Fibroblast of skin of right biceps (primary cell): ENCODE measurements at places on chromosomes 7 and 10.

DNA sequence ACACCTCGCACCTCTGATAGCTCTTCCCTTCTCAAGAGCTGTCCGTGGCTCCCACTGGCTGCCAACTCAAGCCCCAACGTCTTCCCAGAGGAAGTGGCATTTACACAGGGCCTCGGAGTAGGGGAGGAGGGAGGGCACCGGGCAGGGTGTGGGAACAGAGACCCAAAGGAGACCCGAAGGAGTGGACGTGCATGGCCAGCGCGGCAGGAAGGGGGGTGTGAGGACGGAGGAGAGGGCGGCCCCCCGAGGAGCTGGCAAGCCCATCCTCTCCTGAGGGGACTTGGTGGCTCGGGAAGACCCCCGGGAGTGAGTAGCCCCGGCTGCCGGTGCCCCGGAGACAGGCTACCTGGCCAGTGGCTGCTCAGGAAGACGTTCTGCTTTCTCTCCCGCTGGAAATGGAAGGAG, 85.9 kb downstream of the FOXL3 start:
- DNase-seq = no peak

- no peak for DNase-seq
Measured at GRCh38 chr7:45188736-45189135, 31.1 kb downstream of the RAMP3 start.

- DNase-seq = peak; percentile 19
Measured at GRCh38 chr7:33421429-33421828, 292.1 kb downstream of the BBS9 start.

DNA sequence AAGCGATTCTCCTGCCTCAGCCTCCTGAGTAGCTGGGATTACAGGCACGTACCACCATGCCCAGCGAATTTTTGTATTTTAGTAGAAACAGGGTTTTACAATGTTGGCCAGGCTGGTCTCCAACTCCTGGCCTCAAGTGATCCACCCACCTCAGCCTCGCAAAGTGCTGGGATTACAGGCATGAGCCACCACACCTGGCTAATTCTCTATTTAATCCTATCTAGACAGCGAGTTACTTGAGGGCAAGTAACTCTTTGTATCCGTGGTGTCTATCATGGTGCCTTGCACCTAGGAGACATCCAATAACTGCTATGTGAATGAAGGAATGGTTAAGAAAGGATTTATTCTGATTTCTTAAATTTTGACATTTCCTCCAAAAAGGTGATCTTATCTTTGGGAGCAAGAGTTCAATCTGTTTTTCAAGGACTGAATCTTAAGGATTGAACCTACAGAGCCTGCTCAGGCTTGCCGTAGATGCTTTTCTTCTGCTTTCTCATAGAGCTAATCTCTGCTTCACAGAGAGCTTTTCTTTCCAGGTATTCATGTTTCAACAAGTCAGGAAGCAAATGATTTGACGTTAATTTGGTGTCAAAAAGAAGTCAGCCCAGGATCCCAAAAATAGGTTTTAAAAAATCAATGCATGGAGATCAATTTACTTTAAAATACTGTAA, 101.6 kb downstream of the CUL2 start:
- DNase-seq = no peak

- DNase-seq = no peak
Measured at GRCh38 chr10:92479547-92479946, 94.3 kb downstream of the IDE start.

DNA sequence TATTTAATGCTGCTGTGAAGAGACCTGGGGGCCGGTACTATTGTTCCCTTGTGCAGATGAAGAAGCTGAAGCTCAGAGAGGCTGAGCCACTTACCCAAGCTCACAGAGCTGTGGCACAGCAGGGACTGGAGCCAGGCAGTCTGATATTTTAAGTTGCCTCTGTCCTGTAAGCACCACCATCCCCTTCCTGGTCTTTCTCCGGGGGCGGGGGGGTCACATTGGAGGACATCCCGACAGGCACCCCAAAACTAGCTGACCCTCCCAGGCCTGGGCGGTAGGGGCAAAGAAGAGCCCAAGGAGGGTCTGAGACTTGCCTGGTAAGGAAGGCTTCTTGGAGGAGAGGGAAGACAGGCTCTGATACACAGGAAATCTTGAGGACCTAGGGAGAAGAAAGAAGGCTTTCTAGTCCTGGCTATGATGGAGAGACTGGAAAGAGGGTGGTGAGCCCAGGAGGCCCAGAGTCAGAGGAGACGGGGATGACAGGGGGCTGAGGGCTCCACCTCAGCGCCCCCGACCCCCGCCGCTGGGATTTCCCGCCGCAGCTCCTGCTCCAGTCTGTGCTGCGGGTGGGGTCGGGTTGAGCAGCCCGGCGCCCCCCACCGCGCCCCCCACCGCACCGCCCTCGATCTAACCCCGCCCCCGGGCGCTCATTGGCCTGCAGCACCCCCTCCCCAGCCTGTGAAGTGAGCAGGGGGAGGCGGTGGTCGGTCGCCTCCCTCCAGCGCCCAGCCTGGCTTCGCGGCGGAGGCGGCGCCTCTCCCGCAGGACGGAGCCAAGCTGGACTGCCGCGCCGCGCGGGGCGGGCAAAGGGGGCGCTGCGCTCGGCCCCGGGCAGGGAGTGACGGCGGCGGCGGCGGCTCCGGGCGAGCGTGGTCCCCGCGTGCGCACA, at the start of gene ADCYAP1R1:
ADCYAP1R1 (plus strand) TSS at position 711 of the 889 bp plus-strand sequence. CDS start 10,957 bp downstream, outside the sequence.
- DNase-seq = no peak

DNA sequence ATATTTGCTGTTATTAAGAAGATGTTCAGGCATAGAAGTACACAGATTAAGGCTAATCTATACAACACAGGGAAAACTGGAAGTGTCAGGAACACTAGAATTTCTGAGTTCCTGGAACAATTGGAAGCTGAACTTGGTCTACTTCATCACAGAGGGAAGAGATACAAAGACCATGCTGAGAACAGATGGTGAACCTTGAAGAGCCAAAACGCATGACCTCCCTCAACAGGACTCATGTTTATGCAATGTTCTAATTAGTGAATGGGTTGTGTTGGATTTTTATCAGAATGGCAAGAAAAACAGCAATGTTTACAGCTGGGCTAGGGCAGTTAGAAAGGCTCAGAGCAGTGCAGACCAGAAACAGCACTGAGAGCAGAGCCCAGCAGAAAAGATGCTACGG, 94.9 kb downstream of the SFMBT2 start:
- no peak for DNase-seq

DNA sequence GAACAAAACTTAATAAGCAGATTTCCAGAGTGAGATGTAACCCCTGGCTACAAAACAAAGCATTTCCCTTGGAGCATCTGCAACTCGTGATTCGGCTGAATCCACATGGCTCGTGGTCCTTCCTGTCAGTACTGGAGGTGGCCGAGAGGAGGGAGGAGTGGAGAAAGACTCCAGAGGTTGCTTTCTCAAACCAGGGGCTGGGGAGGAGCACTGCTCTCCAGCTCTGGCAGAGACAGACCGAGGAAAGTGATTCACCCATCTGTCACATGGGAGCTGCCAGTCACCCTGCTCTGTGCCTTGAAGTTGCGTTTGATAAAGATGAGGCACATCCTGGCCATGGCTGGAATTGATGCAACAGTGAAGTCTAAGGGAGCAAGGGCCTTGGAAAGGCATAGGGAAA, 72.7 kb downstream of the COL13A1 start:
- peak; percentile 81 for DNase-seq

DNA sequence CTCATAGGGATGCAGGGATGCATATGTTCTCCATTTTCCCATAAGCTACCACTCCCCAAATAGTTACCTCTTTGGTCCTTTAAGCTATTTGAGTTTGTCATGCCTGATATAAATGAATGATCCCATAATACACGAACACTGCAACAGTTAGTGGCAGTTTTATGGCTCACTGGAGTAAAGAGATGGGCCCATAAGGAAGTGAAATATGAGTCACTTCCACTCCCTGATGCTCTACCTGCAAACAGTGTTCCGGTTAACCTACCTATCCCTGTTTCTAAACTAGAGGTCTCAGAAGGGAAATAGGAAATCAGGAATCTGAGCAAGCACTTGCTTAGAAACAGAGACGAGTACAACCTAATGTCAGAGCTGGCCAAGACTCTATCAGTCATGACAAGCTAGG, 71.7 kb downstream of the CALD1 start:
- DNase-seq = no peak

- DNase-seq = peak; percentile 88
Measured at GRCh38 chr10:35379226-35380137, 43.2 kb downstream of the CCNY start.

DNA sequence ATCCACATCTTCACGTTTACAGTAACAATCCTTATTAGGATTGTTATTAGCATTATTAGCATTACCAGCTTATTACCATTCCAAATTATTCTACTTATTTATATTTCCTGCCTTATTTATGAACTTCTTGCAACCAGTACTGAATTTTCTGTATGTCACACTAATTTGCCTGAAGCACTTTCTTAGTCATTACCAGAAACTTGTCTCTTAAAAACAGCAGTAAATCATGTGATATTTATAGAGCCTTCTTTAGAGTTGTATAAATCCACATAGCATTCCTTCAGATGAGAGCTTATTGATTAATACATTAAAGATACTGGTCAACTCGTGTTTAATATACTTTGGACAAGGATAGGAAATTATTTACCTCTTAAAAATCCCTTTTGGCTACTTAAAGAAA, 618.6 kb downstream of the SUGCT start:
- no peak for DNase-seq

DNA sequence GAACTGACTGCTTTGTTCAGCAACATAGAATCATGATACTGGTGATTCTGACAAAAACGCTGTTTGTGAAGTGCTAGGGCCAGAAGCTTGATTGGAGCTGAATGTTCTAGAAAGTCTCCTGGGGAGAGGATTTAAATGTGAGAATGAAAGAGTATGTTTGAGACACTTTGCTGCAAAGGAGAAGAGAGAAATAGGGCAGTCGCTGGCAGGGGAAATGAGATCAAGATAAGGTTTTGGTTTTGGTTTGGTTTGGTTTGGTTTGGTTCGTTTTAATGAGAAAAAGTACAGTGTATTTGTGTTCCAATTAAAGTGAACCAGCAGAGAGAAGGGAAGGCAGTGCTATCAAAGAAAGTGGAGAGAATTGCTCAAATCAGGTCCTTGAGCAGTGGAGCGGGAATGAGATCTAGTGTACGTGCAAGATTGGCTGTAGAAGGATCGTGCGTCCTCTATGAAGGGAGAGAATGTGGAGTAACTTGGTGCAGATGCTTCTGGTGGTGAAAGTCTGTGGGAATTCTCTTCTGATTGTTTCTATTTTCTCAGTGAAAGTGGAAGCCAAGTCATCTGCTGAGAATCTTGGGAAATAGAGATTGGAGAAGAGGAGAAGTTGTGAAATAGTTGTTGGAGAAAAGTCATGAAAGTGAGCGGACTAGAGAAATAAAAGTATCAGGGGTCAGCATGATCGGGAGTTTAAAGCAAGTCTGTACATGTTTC, 270.5 kb downstream of the CCDC3 start:
- DNase-seq = no peak

- no peak for DNase-seq
Measured at GRCh38 chr7:46527360-46527759, 606.3 kb upstream of the IGFBP3 start.

- DNase-seq = no peak
Measured at GRCh38 chr10:61197057-61197456, 253.1 kb upstream of the RHOBTB1 start.

- DNase-seq = no peak
Measured at GRCh38 chr7:73980206-73980605, 47.8 kb upstream of the ELN start.

- no peak for DNase-seq
Measured at GRCh38 chr7:100493476-100494264, 9.9 kb downstream of the NYAP1 start.

- no peak for DNase-seq
Measured at GRCh38 chr10:86586516-86586915, 64.9 kb upstream of the WAPL start.

- no peak for DNase-seq
Measured at GRCh38 chr10:59904426-59905065, 1.8 kb downstream of the CCDC6 start.

DNA sequence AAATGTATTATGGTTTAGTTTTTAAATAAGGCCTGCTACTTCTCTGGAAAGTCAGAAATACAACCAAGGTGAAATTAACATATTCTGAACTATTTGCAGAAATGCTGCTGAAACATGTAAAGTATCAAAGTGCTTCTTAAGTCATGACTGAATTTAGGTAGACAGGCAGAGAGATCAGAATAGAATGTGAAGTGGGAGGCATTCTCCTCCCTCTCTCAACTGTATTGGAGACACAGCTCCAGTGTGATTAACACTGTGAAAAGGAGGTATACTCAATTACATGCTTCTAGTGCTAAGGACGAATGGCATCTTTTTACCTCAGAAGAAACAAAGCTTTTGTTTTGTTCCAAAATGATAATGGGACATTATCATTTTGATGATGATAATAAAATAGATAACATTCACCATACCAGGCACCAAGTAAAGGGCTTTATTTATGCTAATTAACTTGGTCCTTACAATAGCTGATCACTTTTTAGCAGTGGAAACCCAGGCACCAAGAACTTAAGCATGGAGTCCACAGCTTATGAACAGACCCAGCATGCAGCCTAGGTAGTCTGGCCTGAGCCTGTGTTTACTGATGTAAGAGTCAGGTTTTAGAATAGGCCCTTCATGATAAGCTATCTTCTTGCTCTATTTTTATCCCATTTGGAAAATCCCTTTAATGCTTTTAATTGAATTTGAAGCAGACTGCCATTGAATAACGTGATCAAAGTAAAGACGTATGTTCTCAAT, 26.0 kb downstream of the PPP1R9A start:
- DNase-seq = no peak

- no peak for DNase-seq
Measured at GRCh38 chr10:123742751-123743440, 76.7 kb downstream of the GPR26 start.

GRCh38 chr7:1787241-1787640, 117.2 kb downstream of the ELFN1 start:
- DNase-seq = no peak

- peak; percentile 30 for DNase-seq
Measured at GRCh38 chr10:22712956-22713852, 1.2 kb downstream of the PIP4K2A start.

GRCh38 chr10:99557044-99557443, 24.3 kb downstream of the NKX2-3 start:
- no peak for DNase-seq

GRCh38 chr7:91953618-91954017, 13.0 kb downstream of the AKAP9 start:
- peak; percentile 25 for DNase-seq

DNA sequence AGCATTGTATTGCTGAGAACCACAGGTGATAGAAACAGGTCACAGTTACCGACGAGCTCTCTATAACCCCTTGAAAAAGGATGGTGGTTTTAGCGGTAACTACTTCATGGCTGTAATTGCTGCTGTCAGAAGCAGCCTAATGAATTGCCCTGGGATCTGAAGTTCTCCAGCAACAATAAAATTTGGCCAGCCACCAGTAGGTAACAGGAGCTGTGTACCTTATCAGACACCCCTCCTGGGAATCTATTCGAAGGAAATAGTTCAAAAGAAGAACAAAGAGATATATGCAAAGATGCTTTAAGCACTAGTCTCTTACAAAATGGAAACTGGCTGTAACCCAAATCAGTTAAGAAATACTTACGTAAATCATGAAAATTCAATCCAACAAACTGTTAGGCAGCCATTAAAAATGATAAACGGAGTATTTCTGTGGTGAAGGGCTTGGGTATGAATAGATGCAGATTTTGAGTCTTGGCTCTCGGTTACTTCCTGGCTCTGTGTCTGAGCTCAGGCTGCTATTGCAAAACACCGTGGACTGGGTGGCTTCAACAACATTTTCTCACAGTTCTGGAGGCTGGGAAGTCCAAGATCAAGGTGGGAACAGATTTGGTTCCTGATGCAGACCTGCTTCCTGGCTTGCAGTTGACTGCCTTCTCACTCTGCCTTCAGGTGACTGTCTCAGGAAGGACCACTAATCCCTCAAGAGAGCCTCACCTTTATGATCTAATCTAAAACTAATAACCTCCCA, 1.6 kb downstream of the MSRB2 start:
- DNase-seq = peak; percentile 83

GRCh38 chr7:95865716-95866371, 93.5 kb downstream of the DYNC1I1 start:
- DNase-seq = peak; percentile 9
